Muscle of leg (tissue), 16 donors: ENCODE measurements at places on chromosomes 2 and 18. TPM values are rescaled to one million over a fixed set of nuclear protein-coding genes. Genes with fewer than 3 reads are reported as not detected.

GRCh38 chr2:182207049-182207746 lies 219.6 kb downstream of the PDE1A start:
- no peak for DNase-seq

COL4A4 gene
- polyA plus RNA-seq = 0.04 TPM

CELF4 gene
- polyA plus RNA-seq = 0.72 TPM

CLHC1 gene
- 11.2 TPM for polyA plus RNA-seq

PRKAG3 gene
- polyA plus RNA-seq = 22.6 TPM

GRCh38 chr18:72261590-72261989 lies 282.6 kb downstream of the CBLN2 start:
- peak; percentile 4 for DNase-seq

DNA sequence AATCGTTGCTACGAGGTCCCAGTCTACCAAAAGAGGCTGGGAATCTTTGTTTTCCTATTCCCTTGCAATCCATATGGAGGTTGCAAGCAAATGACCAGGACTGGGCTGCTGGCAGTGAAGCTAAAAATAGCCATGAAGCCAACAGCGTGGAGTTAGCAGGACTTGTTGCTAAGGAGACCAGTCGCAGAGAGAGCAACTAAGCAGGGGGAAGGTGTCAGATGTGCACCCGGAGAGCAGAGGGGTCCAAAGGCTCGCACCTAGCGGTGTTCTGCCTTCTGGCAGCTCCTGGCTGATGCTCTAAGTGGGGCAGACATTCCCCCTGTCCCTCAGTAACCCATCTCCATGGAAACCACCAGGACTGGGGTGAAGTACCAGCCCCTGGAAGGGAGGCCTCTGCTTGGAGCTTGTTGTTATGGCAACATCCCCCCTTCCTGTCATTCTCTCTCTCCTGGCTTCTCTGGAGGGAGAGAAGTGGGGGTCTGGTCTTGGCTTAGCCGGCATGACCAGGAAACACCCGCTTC lies 84.6 kb downstream of the DNMT3A start:
- peak; percentile 84 for DNase-seq

- DNase-seq = no peak
Measured at GRCh38 chr2:184756161-184756560, 157.8 kb downstream of the ZNF804A start.

GRCh38 chr2:102184568-102184967 lies 2.3 kb upstream of the IL1RL2 start:
- DNase-seq = no peak

DNA sequence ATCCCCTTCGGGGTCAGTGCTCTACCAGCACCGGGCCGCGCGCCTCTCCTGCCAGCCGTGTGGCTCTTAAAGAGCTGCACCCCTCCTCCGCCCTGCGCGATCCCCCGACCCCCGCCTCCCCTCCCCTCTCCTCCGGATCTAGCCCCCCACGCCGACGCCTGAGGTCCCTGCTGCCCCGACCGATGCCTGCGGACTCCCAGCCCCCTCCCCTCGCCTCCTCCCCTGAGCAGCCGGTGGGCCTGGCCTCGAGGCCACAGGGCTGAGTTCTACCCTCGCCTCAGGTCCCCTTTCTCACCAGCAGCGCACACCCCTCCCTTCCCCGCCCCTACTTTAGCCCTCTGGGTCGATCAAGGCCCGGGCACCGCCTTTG lies 5.8 kb upstream of the SIX3 start:
- DNase-seq = no peak

GRCh38 chr2:204931562-204931961 lies 386.3 kb downstream of the PARD3B start:
- no peak for DNase-seq

DNA sequence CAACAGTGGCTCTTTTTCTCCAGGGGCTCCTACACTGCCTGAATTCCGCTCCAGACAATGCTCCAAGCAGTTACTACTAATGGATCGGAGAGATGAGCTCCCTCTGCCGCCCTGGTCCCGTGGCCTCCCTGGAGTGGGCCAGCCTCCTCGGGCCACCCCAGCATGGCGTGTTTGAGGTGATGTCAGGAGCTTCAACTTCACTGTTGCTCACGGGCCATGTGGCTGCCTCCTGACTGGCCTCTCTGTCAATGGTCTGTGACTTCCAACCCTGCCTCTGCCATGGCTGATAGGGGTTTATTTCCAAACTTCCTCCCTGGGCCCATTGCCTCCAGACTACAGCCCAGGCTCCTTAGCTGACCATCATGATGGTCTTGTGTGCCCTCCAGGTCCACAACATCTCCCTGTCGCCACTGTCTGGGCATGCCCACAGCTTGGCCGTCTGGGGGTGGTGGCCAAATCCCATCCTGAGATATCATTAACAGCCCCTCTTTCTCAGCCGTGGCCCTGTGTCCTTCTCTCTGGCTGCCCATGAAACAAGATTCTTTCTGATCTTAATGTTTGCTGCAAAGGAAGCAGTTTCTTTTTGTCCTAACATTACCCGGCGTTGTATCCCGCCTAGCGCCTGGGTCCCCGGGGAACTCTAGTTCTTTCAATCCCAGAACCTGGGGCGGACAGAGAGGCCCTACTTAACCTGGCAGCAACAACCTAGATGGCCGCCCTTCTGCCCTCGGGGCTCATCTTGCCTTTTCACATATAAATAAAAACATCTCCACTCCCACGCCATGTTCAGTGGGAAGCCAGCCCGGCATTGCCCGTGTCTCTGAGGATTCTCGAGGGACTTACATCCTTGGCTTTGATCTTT lies 38.1 kb downstream of the ATOH8 start:
- DNase-seq = no peak

COLEC12 gene
- polyA plus RNA-seq = 59.9 TPM

- no peak for DNase-seq
Measured at GRCh38 chr2:36802952-36803351, 106.4 kb downstream of the VIT start.

- no peak for DNase-seq
Measured at GRCh38 chr2:126934809-126935208, 36.1 kb downstream of the TEX51 start.

- DNase-seq = no peak
Measured at GRCh38 chr18:54958704-54959625, at the start of gene CCDC68. CCDC68 (minus strand) TSS chr18:54959461; CDS start chr18:54942791, 16,670 bp downstream.

ZNF396 gene
- polyA plus RNA-seq = 1.5 TPM

EHD3 gene
- 5.8 TPM for polyA plus RNA-seq
